ENCODE measurements at places on chromosomes 7 and 10.

GRCh38 chr10:6320320-6321010 is 117.7 kb downstream of the PFKFB3 start:
- DNase-seq = no peak

GRCh38 chr10:62045765-62046521 is 144.4 kb downstream of the ARID5B start:
- DNase-seq = no peak

GRCh38 chr10:98256692-98257091 is 11.3 kb downstream of the LOXL4 start:
- DNase-seq = no peak

- DNase-seq = no peak
Observed at GRCh38 chr10:101780187-101780817, 2.9 kb downstream of the NPM3 start.

- DNase-seq = no peak
Observed at GRCh38 chr10:70695241-70696030, 23.1 kb downstream of the ADAMTS14 start.

DNA sequence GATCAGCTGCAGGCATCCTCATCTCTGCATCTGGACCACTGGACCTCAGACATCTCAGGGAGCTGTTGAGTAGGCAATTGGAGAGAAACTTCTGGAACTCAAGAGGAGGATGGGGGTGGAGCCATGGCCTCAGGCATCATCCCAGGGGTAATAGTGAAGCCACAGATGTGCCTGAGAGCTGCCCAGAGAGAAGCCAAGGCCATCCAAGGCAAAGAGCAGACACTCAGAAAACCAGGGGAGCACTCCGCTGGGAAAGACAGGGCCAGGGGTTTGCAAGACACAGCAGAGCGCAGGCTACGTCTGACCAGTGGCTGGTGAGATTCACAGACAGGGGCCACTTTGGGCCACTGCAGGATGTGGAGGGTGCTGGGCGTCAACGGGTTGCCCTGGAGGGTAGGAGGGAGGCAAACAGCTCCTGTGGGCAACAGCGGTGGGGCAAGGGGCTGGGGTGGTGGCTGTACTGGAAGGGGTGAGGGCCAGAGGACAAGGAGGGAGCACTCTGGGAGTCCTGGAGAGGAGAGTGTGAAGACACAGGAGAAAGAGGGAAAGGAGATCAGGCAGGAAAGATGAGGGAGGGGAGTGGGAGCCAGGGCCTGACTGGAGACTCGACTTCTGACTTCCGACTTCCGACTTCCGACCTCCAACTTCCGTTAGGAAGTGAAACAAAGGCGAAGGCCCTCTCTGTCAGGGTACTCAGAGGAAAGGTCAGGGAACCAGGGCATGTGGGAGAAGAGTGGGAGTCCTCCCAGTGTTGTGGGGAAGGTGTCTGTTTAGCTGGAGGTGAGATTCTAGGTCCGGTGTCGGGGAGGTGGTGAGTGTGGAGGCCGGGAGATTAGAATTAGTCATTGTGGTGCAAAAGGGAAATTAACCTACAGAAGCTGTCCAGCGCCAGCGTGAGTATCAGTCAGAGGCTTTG is 69.7 kb upstream of the ANTXRL start:
- peak; percentile 12 for DNase-seq

- DNase-seq = no peak
Observed at GRCh38 chr10:44935201-44935965, 24.2 kb upstream of the RASSF4 start.

DNA sequence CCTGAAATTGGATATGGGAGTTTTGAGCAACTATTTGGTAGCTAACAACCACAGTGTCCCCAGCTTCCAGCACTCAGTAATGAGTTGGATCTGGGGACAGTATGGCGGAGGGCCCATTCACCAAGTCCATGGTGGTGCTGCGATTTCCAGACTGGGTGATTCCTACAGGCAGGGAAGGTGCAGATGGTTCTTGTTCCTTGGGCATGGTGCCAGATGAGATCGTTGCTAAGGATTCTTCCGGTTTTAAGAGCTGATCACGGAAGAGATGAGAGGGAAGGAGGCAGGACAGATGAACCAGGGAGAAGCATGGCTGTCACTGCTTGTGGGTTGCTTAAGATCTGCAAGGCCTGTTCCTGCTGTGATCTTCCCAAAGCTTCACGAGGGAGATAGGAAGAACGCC is 380.3 kb downstream of the TCERG1L start:
- no peak for DNase-seq

GRCh38 chr7:30469303-30469702 is 9.3 kb downstream of the NOD1 start:
- no peak for DNase-seq

- DNase-seq = no peak
Observed at GRCh38 chr7:151205730-151206129, 4.6 kb downstream of the H2BK1 start.

DNA sequence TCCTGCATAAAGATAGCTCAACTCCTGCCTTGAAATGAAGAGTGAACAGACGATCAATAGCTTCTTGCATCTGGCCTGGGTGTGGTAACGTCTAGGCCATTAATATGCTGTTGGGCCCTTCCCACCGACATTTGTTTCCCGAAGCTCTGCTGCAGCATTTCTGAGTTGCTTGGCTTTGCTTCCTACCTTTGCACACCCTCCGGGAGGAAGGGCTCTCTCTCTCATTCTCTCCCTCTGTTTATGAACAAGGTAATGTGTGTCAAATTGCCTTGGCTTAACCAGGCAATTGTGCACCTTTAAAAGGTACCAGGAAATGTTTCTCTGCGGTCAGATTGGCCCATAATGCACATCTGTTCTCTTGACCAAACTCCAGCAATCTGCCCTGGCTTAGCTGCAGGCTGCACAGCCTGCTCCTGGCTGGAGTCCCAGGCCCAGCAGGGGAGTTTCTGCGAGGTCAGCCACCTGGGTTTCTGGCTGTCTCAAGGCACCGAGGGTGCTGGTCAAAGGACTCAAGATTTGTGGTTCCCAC is 223.7 kb downstream of the SNX10 start:
- no peak for DNase-seq

DNA sequence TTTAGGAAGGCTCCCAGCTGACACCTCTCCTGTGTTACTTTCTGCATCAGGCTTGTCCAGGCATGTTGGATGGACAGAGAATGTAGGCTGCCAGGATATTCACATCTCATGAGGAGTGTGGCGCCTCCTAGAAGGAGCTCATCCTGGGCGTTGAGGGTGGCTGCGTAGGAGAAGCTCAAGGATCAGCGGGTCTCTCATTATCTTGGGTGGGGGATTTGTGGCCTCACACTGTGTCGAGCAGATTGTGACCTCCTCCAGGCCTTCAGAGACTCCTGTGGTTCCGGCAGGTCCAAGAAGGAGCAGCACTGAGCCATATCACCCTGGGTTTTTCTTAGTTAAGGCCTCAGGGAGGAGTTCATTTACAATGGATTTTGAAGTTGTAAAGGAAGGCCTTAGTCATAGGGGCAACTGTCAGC is 8.7 kb upstream of the COBL start:
- DNase-seq = no peak

DNA sequence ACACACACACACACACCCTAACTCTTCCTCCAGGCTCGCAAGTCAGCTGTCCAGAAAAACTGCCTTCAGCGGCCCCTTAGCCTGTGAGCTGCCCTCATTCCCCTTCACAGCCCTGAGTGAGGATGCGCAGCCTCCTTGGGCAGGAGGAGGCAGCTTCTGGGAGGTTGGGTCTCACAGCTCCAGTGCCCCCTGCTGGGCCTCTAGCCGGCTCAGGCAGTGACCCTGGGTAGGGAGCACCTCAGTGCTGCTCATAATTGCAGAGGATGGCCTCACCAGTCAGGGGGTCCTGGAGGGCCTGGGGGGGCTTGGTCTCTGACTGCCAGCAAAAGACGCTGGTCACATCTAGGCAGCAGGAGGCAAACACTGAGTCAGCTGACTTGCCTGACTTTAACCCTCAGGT is 43.7 kb downstream of the ZNF273 start:
- DNase-seq = no peak

DNA sequence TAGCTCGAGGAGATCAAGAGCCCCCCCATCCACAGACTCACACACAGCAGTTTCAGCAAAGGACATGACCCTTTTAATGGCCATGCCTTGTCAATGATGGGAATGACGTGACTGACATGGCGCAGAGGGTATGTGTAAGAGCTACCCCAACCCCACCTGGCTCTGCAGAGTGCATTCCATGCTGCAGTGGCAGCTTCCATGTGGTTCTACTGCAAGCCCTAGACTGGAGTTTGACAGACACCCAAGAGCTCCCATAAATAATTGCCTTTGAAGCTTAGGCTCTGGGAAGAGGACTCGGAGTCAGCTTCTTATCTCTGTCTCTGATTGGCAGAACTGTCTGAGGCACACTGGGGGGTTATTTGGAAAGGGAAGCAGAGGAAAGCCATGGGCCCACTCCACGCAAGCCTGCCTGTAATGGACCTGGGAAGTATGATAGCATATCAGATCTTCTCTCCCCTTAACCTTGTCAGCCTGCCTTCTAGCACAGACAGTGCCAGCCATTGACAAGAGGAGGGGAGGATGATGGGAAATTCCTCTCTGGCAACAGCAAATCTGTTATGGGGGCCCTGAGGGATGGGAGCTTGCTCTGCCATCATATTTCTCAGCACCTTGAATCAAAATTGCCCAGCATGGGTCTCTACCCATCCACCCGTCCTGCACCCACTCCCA is 478.5 kb upstream of the PODXL start:
- DNase-seq = no peak

GRCh38 chr7:91168871-91169829 is 95.1 kb upstream of the FZD1 start:
- no peak for DNase-seq

DNA sequence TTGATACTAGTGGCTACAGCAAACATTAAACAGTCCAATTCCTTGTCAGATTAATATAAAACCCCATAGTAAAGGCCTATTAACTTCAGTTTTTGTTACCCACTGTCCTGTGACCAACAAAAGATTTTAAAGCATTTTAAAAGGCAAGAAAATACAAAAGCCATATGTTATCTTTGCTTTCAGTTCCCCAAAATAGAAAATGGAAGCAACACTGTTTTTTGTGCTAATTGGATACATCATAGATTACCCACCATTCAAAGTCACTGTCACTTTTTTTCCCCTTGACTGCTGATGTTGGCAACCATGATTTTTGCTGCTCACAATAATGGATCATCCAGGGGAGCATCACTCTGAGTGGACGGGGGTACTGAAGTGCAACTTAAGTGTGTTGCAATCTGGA is 52.4 kb upstream of the TMEM140 start:
- no peak for DNase-seq

- no peak for DNase-seq
Observed at GRCh38 chr7:50608196-50608906, 43.1 kb upstream of the DDC start.

- DNase-seq = no peak
Observed at GRCh38 chr10:3494131-3494837, 290.7 kb downstream of the KLF6 start.

GRCh38 chr7:71682181-71682580 is 550.2 kb downstream of the GALNT17 start:
- DNase-seq = no peak

GRCh38 chr7:19522486-19522885 is 186.4 kb downstream of the POLR1F start:
- DNase-seq = no peak

DNA sequence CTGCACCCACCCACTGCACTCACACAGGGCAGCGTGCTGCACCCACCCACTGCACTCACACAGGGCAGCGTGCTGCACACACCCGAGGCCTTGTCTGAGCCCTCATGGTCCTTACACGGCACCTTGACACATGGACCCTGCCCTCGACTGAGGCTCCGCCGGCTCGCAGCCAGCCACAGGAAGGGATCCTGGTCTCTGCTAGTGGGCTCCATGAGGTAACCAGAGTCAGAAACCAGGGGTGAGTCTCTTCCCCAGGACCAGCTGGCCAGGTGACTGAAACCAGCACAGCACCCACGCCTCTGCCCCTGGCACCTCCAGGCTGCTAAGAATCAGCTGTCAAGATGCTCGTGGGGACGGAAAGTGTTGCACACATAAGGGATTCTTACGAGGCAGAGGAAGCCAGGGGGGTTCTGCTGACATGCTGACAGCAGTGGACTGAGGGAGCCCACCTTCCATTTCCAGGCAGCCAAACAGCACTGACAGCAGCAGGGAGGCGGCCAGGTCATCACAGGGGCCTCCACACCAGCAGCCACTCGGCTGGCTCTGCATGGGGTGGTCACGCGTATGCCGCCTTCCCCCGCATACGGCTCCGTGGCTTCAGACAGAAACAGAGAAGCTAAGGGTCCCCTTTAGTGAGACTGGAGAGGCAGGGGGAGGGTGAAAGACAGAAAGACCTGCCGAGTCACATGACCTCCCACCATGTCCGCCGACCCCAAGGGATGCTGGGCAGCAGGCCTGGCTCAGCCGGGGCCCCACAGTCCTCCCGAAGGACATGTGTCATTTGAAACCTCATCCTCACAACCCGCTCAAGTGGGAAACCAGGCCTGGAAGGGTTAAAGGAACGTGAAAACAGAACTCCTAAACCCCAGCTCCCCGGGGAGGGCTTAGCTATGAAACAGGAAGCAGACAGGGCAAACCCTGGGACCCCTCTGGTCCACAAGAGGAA is 34.2 kb downstream of the GPER1 start:
- no peak for DNase-seq

- peak; percentile 57 for DNase-seq
Observed at GRCh38 chr10:128078136-128078969, 47.9 kb downstream of the MKI67 start.

DNA sequence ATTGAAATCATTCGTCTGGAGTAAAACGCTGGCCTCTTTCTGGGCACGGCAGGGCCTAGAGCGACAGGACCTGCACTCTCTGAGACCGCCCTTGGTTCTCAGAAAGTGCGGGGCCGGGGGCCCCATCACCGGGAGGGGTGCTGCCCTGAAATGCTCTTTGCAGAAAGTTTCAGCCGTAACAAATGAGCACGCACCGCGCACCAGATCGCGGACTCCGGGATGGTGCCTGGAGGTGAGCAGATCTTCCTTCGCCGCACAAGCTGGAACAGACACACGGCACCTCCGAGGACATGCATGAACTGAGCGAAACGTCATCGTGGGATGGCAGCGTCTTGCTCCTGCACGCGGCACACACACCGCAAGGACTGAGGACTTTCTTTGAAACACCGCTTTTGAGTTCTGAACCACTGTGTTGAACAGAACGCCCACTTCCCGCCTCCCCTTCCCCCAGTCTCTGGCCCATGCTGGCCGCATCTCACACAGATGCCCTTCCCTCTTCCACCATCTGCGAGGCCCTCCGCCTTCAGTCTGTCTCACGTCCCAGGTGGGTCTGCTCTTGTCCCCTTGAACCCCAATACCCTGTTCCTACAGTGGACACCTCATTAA is 538.7 kb upstream of the MGMT start:
- DNase-seq = no peak

DNA sequence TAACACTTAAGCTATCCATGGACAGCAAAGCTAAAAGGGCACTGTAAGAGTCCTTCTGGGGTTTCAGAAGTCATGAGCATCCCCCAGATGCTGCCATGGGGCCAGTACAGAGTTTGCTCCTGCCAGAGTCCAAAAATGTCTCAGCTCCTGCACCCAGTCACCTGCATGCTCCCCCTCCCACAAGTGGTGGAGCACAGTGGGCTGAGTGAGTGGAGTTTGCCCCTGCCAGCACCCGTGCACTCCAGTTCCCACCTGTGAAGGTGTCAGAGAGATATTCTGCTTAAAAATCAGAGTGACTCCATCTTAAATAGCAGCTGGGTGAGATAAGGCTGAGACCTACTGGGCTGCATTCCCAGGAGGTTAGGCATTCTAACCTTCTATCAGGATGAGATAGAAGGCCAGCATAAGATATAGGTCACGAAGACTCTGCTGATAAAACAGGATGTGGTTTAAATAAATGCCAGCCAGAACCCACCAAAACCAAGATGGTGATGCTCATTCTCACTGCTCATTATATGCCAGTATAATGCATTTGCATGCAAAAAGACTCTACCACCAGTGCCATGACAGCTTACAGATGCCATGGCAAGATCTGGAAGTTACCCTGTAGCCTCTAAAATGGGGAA is 140.1 kb upstream of the ZNF92 start:
- no peak for DNase-seq
